ENCODE measurements at places on chromosomes 16 and 17.

GRCh38 chr17:66474258-66474657, 171.8 kb downstream of the PRKCA start:
- no peak for DNase-seq

DNA sequence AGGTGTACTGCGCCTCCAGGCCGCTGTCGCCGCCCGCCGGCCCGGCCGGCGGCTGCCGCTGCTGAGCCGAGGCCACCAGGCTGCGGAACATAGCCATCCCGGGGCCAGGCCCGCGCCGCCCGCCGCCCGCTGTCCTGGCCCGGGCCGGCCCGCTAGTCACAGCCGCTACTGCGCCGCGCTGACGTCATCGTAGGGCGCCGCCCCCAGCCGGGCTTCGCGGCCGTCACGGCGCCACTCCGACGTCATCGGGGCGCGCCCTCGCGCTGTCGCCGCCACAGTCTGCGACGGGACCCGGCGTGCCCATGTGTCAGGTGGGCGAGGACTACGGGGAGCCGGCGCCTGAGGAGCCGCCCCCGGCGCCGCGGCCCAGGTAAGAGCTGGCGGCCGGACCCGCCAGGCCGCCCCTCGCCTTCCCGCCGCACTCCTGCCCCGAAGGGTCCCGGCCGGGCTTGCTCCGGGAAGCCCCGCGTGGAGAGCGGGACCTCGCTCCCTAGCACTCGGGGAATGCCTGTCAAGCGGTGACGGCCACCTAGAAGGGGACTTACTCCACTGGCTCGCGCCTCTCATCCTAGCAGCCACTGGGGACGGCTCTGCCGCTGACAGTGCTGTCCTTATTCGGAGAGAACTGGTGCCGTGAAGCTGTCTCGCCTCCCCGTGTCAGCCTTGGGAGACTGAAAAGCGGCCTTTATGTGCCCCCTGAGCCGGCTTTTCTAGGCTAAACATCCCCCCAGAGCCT, at the start of the genes CTU2 and RNF166:
Gene CTU2, plus strand, starts transcription at position 275 of the 736 bp plus-strand sequence. Its CDS starts 28 bp downstream, at position 303.
Gene RNF166, minus strand, starts transcription at position 180 of the 736 bp plus-strand sequence. Its CDS starts 83 bp downstream, at position 97.
- peak; percentile 80 for DNase-seq

- no peak for DNase-seq
Measured at GRCh38 chr17:28524476-28525424, 18.6 kb downstream of the FOXN1 start.

DNA sequence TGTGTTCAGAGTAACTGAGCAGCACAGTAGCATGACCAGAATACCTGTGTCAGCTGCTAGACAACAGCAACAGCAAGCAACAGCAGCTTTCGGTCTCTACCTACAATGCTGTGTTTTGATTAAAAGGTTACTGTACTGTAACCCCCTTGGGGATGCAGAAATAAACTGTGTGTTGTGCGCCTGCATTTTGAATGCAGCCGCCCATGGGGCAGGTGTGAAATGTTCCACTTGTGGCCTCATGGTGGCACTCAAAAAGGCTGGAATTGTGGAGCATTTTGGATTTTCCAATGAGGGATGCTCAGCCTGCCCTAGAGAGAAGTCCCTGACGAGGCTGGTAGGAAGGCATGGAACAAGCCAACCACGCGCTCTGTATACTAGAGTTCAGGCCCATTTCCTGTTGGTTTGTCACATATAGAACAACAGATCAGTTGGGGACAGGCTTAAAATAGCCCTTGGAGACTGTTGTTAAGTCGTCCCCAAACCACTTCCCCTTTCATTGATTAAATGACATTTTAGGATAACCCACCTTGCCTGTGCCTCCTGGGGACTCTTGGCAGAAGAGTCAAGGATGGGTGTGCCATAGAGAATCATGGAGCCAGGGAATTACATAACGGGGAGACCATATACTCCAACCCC, 27.1 kb downstream of the SCPEP1 start:
- no peak for DNase-seq

GRCh38 chr16:1408171-1408837, 6.2 kb downstream of the UNKL start:
- peak; percentile 97 for DNase-seq

DNA sequence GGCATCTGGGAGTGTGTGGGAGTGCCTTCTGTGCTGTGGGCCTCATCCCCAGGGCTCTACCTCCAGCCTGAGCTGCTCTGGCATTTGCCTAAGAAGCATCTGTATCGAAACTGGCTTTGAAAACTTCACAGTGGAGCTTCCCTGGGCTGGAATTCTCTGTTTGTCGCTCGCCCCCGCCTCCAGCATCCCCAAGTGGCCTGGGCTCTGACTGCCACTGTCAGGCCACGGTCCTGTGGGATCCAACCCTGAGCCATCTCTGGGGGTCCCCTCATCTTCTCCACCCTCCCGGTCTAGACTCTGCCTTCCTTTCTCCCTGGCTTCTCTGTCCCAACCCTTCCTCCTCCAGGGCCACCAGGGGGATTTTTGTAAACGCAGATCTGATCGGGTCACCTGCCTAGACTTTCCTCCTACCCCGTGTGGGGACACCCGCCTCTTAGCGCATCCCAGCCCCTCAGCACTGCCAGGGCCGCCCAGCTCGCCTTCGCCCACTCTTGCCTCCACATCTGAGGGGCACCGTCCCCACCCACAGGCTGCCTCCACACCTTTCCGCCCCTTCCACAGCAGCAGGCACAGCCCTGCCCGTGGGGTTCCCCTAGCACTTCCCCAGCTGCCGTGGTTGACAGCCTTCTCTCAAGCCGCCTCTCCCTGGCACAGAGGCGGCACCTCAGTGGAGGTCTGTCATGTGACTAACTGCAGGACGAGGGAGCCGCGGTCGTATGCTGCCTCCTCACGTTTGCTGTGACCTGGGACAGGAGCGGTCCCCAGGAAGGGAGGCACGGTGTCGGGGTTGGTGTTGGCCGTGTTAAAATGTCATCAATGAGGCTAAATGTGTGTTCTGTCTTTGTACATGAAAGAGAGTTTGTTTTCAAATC, 12.0 kb downstream of the TBC1D24 start:
- DNase-seq: peak; percentile 63

- no peak for DNase-seq
Measured at GRCh38 chr17:63542942-63543821, 7.1 kb upstream of the DCAF7 start.
